ENCODE measurements at places on chromosomes 1 and 21. TPM values are rescaled to one million over a fixed set of nuclear protein-coding genes. Genes with fewer than 3 reads are reported as not detected.

DNA sequence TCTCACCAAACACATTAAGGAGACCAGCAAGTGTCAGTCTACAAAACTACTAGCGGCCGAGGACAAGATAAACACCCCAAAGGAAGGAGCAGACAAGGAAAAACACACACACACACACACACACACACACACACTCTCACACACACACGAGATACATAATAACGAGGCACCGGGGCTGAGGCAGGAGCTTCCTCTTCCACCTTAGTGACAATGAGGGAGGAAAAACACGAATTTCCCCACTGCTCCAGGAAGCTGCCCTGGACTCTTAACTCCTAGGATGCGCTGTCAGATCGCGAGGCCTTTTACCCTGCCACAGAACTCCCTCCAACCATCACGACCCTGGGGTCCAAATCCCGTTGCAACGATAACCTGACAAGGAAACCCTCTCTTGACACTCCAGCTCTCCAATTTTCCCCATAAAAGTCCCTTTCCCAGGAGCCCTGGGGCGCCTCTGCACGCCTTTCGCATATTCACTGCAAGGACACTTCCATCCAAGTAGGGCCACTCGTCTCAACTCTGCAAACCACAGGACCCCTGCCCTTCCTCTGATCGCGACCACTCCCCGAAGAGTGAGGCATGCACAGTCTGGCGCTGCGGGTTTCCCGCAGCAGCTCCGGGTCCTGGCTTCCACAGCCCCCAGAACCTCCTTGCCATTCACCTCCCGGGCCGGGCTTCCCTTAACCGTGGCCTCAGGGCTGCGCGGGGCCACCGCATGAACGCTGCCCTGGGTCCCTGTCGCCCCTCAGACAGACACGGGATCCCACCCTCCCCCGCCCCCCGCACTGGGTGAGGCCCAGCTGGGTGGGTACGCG lies 581 bp downstream of the ETV3 start:
- H3K27me3 ChIP-seq, result no peaks in the 10 kb centered on the region

ANGPTL3 gene
- 88.6 TPM for total RNA-seq

GRCh38 chr1:43716559-43717281 lies 9.4 kb downstream of the ST3GAL3 start:
- no peaks in the 10 kb centered on the region for H3K36me3 ChIP-seq
- H3K4me1 ChIP-seq, result no peaks in the 10 kb centered on the region
- H3K4me3 ChIP-seq, result no peak overlapping the region

DNA sequence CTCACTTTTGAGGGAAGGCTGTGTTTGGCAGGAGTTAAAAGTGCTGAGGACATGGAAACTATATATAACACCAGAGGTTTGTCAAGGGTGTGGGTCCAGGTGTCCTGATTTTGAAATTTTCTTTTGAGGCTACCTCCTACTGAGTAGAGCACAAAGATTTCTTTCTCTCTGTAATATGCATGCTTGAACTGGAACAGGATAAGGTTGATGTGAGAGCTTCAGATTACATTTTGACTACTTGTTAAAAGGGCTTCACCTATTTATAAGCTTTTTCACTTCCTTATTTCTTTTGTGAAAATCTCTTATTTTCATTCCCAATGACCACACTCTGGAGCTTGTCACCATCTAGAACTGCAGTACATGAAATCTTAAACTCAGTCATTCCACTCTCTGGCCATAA lies 59.8 kb upstream of the PLA2G4A start:
- no peaks in the 10 kb centered on the region for H3K36me3 ChIP-seq
- no peak for DNase-seq
- H3K27ac ChIP-seq, result no peak overlapping the region
- H3K4me1 ChIP-seq, result no peaks in the 10 kb centered on the region
- H3K4me3 ChIP-seq, result no peak overlapping the region

C8B gene
- total RNA-seq, result 22.1 TPM

RGS1 gene
- total RNA-seq, result 9.8 TPM

GRCh38 chr1:18174037-18174436 lies 66.4 kb downstream of the IGSF21 start:
- no peaks in the 10 kb centered on the region for H3K4me1 ChIP-seq
- H3K36me3 ChIP-seq, result no peaks in the 10 kb centered on the region
- H3K4me3 ChIP-seq, result no peak overlapping the region
- no peak for DNase-seq

DNA sequence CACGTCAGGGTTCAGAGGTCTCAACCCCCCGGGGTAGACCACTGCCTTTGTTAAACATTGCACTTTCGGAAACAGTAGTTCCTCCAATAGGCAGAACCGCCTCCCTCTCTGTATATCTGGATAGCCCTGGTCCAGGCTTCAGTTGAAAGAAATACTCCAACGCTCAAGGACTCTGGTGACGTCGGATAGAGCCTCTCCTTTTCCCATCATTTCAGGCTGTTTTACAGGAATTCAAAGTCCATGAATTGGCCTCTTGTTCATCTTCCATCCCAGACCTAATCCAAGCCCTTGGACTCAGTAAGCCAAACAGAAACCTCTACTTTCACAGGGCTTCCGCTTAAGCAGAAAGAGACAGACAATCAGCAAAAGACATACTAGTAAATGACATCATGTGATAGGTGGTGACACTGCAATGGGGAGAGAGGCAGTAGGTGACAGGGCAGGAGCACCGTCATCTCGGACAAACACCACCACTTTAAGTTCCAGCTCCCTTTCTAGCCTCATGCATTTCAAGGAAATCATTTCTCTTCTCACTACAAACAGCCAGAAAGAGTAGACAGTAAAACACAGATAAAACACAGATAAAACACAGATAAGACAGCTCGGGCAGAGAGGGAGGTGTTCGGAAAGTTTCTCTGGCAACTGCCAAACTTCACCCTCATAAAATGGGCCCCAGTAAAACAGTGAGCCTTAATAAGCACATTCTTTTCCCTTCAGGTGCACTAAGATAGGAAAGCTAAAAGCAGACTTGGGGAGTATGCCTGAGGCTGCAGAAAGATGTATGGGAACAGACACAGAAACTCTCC lies 2.3 kb upstream of the PLA2G2A start:
- no peak overlapping the region for H3K4me3 ChIP-seq
- H3K4me1 ChIP-seq, result peaks cover 36% of the 10 kb centered on the region
- H3K36me3 ChIP-seq, result no peaks in the 10 kb centered on the region

AVPR1B gene
- total RNA-seq, result not detected

- no peaks in the 10 kb centered on the region for H3K27me3 ChIP-seq
- DNase-seq, result no peak
- no peaks in the 10 kb centered on the region for H3K36me3 ChIP-seq
- peak overlapping the region; percentile 4 for H3K27ac ChIP-seq
Measured at GRCh38 chr1:202802998-202803932, 5.0 kb downstream of the KDM5B start.

CDC42BPA gene
- total RNA-seq, result 40.9 TPM

DNA sequence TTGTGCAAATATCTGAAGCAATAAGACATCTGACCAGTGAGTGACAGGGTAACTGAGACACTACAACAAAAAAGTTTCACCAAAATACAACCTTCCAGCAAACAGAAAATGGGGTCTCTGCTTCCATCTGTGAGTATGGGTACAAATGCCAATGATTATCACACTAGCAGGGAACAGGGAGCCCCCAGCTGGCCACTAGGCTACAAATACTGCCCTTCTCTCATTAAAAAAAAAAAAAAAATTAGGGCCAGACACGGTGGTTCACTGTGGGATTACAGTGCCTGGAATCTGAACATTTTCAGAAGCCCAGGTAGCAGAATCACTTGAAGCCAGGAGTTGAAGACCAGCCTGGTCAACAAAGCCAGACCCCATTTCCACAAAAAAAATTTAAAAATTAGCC lies 48.4 kb upstream of the EDARADD start:
- no peaks in the 10 kb centered on the region for H3K36me3 ChIP-seq
- H3K4me3 ChIP-seq, result no peak overlapping the region
- no peaks in the 10 kb centered on the region for H3K27me3 ChIP-seq
- no peak for DNase-seq
- H3K27ac ChIP-seq, result no peak overlapping the region

PLA2G5 gene
- 24.9 TPM for total RNA-seq

- no peak overlapping the region for H3K4me3 ChIP-seq
- H3K4me1 ChIP-seq, result peaks cover 9% of the 10 kb centered on the region
- H3K27ac ChIP-seq, result peak overlapping the region; percentile 89
Measured at GRCh38 chr21:33212159-33212851, 17.4 kb upstream of the IFNAR2 start.

- H3K27me3 ChIP-seq, result no peaks in the 10 kb centered on the region
- no peak overlapping the region for H3K4me3 ChIP-seq
- no peak for DNase-seq
- no peaks in the 10 kb centered on the region for H3K4me1 ChIP-seq
- no peaks in the 10 kb centered on the region for H3K36me3 ChIP-seq
Measured at GRCh38 chr1:66723985-66724384, 28.3 kb upstream of the DYNLT5 start.

GRCh38 chr21:32256873-32257620 lies 21.8 kb downstream of the MIS18A start:
- H3K4me3 ChIP-seq, result no peak overlapping the region
- H3K27ac ChIP-seq, result peak overlapping the region; percentile 56
- no peaks in the 10 kb centered on the region for H3K36me3 ChIP-seq

- no peaks in the 10 kb centered on the region for H3K36me3 ChIP-seq
- no peak for DNase-seq
- no peak overlapping the region for H3K4me3 ChIP-seq
- no peaks in the 10 kb centered on the region for H3K4me1 ChIP-seq
- peaks cover 3% of the 10 kb centered on the region for H3K27me3 ChIP-seq
Measured at GRCh38 chr21:35428937-35429336, 379.8 kb upstream of the RUNX1 start.

EPHX1 gene
- total RNA-seq, result 133 TPM

SLAMF9 gene
- total RNA-seq, result not detected

DNA sequence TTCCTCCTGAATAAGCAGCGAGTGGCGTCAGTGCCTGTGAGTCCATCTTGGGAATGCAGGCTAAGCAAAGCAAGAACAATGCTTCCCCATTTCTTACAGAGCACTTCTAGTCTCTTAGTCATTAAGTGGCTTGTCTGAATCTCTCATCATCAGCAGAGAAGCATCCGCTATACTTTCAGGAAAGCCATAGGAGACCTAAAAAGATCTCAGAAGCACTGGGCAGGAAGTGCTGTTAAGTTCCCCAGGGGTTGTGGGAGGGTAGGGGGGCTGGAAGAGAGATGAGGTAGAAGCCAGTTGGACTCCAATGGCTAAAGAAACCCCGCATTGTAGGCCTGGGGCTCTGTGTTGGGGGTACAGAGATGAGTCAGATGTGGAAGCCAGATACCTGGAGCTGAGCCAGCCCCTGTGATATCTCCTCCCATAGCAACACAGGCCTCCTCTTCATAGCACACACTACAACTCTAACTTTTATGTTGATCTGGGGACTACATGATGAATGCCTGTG lies 44.9 kb downstream of the SYT6 start:
- H3K36me3 ChIP-seq, result no peaks in the 10 kb centered on the region
- H3K4me3 ChIP-seq, result no peak overlapping the region
- H3K4me1 ChIP-seq, result peaks cover 32% of the 10 kb centered on the region

LHX4 gene
- total RNA-seq, result not detected

TAS1R1 gene
- not detected for total RNA-seq

GRCh38 chr1:59177756-59178155 lies 119.1 kb upstream of the FGGY start:
- no peaks in the 10 kb centered on the region for H3K27me3 ChIP-seq
- no peak overlapping the region for H3K4me3 ChIP-seq
- DNase-seq, result no peak
- peaks cover 24% of the 10 kb centered on the region for H3K4me1 ChIP-seq
- H3K36me3 ChIP-seq, result no peaks in the 10 kb centered on the region
- no peak overlapping the region for H3K27ac ChIP-seq

TFF2 gene
- total RNA-seq, result 15.5 TPM

DNA sequence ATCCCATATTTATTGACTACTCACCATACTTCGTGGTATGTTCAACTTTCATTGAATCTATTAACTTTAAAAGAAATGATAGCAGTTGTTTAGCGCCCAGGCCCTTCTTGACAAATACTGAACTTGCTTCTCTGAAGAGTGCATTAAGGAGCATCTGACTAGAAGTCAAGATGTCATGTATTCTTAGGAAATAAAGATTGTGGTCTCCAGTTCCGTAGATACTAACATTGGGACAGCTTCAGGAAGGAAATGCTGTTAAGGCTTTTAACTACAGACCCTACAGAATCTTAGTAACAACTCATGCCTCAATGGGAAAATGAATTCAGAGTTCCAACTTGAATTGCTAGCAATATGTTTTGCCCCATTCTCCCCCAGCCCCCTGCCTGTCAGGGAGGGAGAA lies 14.8 kb downstream of the LYST start:
- no peak for DNase-seq
- no peaks in the 10 kb centered on the region for H3K27me3 ChIP-seq
- no peaks in the 10 kb centered on the region for H3K36me3 ChIP-seq
- no peak overlapping the region for H3K27ac ChIP-seq
- H3K4me1 ChIP-seq, result no peaks in the 10 kb centered on the region

TPTE gene
- not detected for total RNA-seq

ELF3 gene
- 367 TPM for total RNA-seq

IKBKE gene
- total RNA-seq, result 7.3 TPM

HTR1D gene
- 0.07 TPM for total RNA-seq

GRCh38 chr1:20534659-20535417 lies 17.5 kb upstream of the FAM43B start:
- H3K4me1 ChIP-seq, result no peaks in the 10 kb centered on the region
- no peak overlapping the region for H3K27ac ChIP-seq
- no peaks in the 10 kb centered on the region for H3K36me3 ChIP-seq
- DNase-seq, result no peak

DCST1 gene
- not detected for total RNA-seq

DNA sequence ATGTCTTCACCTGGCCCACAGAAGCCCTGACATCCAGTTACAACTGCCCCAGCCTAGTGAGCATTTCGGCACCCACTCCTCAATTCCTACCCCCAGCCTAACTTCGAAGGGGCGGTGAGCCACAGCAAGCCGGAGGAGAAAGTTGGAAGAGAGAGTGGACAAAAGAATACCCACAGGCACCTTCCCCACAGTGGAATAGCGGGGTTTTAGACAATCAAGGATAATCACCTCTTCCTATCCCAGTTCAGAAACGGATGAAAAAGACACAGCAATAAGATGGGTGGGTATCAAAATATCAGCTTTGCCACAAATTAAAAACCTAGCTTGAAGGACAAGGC lies 1.3 kb upstream of the LSS start:
- H3K36me3 ChIP-seq, result no peaks in the 10 kb centered on the region
- no peak for DNase-seq
- peak overlapping the region; percentile 91 for H3K27ac ChIP-seq
- no peaks in the 10 kb centered on the region for H3K27me3 ChIP-seq
- peaks cover 13% of the 10 kb centered on the region for H3K4me1 ChIP-seq

- peaks cover 23% of the 10 kb centered on the region for H3K36me3 ChIP-seq
- H3K27me3 ChIP-seq, result no peaks in the 10 kb centered on the region
- H3K4me1 ChIP-seq, result no peaks in the 10 kb centered on the region
- H3K4me3 ChIP-seq, result no peak overlapping the region
Measured at GRCh38 chr1:182862827-182863226, 23.7 kb downstream of the DHX9 start.

DNA sequence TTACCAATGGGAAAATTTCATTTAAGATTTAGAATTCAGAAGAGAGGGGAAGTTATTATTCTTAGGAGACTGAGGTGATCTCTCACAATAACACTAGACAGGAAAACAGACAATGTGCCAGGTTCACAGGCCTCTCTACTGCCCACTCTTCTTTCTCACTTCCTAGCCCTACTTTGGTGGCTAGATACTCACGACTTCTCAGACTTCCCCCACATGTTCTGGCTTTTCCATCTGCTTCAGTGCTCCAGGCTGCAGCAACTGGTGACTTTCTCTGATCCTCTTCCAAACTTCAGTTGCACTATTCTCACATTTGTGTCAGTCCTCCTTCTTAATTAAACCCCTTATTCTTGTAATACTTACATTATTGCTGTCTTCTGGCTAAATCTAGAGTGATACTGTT lies 208.7 kb upstream of the KCTD3 start:
- no peaks in the 10 kb centered on the region for H3K4me1 ChIP-seq
- no peaks in the 10 kb centered on the region for H3K27me3 ChIP-seq
- DNase-seq, result no peak
- no peaks in the 10 kb centered on the region for H3K36me3 ChIP-seq
- no peak overlapping the region for H3K27ac ChIP-seq
- H3K4me3 ChIP-seq, result no peak overlapping the region
